Activated gamma-delta T cell (primary cell): ENCODE measurements at places on chromosomes 16 and 17.

DNA sequence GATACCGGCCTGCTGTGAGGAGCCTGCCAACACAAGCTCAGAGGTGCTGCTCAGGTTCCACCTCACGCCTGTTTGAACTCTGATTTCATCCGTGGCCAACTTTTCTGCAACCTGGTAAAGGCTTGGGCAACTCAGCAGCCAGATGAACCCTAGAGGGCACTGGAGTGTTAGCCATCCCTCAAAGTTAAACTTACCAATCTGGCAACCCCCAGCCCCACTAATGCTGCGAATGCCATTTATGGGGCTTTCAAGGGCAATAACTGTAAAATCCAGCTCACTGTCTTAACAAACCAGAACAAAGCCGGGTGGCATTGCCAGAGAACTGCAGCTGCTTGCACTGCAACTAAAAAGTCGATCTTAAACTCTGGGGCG lies 105.5 kb downstream of the AXIN2 start:
- DNase-seq: no peak

DNA sequence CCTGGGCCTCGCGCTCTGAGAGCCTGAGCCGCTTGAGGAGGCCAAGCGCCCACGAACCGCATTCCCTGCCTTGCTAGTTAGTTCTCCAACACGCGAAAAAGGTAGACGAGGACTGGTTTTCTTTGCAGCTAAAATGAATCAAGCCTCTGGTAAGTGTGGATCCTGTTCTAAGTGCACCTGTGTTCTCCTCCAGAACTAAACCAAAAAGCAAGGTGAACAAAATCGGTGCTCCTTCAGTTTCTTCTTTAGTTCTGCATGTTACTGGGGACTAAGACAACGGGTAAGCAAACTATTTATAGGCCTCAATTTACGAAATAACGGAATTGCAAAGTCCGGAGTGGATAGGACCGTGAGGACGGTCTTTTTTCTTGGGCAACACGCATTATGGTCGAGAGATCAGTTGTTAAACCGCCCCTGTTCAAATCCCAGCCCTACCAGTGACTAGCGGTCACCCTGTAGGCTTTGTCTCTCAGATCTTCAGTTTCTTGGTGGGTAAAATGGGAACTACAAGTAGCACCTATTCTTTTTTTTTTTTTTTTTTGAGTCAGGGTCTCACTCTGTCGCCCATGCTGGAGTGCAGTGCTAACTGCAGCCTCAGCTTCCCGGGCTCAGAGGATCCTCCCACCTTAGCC lies 993 bp upstream of the ANKRD11 start:
- no peak for DNase-seq

DNA sequence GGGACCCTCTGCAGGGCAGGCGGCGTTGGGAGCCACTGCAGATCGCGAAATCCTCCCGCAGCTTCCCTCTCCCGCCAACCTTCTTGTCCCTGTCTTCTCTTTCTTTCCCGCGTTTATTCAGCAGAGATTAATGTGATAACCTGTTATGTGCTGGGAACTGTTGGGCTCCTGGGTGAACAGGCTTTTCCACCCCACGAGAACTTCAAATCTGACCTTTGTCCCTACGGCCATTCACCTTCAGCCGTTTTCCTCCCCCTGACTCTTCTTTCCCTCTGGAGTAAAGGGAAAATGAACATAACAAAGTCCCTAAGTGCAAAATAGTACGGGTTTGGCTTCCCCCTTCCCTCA lies 15.2 kb upstream of the KPNA2 start:
- no peak for DNase-seq

- DNase-seq: no peak
Observed at GRCh38 chr16:76360404-76360803, 83.2 kb downstream of the CNTNAP4 start.

DNA sequence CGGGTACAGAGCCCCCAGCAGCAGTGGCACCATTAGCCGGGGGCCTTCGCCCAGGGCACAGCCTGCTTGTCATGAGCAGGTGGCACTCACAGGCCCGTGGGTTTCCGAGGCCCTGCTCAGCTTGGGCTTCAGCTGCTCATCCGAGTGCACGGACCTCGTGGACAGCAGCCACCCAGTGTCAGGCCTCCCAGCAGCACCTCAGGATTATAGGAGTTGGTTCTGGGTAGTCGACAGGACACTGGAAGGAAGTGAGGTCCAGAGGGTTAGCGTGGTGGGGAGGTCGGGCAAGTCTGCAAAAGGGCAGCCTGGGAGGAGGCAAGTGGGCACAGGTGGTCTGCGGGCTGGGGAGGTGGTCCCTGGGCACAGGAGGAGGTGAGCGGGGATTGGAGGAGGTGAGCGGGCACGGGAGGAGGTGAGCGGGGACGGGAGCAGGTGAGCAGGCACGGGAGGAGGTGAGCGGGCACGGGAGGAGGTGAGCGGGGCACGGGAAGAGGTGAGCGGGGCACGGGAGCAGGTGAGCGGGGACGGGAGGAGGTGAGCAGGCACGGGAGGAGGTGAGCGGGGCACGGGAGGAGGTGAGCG lies 5.1 kb upstream of the CPNE7 start:
- no peak for DNase-seq

DNA sequence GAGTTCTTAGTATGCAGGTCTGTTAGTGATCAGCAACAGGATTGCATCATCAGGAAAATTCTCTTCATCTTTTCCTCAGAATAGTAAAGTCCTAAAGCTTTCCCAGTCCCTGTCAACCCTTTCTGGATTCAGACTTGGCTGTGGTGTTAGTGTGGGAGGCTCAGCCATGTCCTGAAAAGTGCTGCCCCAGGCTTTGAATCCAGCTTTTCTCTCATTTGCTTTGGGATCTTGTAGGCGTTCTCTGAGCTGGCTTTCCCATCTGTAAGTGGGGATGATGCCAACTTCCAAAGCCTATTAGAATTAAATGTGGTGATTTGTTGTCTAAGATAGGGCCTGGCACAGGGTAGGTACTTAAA lies 3.0 kb downstream of the ALKBH5 start:
- no peak for DNase-seq

DNA sequence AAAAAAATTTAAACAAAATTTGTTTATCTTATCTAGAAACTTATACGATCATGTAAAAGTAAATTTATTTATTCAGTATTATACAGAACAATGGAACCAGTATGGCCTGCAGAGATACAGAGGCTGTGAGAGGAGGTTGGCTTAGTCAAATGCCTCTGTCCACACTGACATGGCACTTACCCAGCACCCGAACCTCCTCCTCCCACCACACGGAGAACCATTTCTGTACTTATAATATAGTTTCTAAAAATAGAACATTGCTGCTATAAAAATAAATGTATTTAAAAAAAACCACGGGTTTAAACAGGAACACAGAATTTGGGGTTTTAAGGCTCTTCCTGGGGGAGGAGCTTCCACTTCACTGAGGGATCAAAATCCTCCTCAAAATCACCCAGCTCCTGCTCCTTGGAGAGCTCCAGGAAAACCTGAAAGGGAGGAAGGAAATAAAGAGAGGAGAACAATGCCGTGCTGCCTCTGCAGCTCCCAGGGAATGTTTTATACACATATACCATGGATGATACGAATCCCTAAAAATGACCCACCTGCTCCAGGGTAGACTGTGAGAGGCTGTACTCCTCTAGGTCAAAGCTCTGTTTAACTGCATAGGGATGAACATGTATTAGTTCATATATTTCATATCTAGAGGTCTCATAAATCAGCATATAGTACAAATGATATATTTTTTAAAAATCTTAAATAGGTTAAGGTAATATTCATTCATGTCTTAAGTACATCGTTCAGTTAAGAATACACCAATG lies 87.3 kb downstream of the ABCA8 start:
- DNase-seq: no peak

GRCh38 chr17:49162866-49163265 lies 30.3 kb downstream of the B4GALNT2 start:
- DNase-seq: no peak
